Activated naive CD8-positive, alpha-beta T cell treated with anti-CD3 and anti-CD28 coated beads for 36 hours (primary cell): ENCODE measurements at places on chromosomes 12 and 14. TPM values are rescaled to one million over a fixed set of nuclear protein-coding genes. Genes with fewer than 3 reads are reported as not detected.

ANKS1B gene
- total RNA-seq, result not detected

GLT8D2 gene
- total RNA-seq, result 0.43 TPM

PSME2 gene
- total RNA-seq, result 541 TPM

EML5 gene
- total RNA-seq, result 3.0 TPM

FGF23 gene
- total RNA-seq, result not detected

- H3K4me1 ChIP-seq, result peaks cover 55% of the 10 kb centered on the region
- H3K27ac ChIP-seq, result no peak overlapping the region
- DNase-seq, result no peak
- no peak overlapping the region for H3K4me3 ChIP-seq
Measured at GRCh38 chr12:68446384-68446783, 114.2 kb upstream of the MDM1 start.

DNA sequence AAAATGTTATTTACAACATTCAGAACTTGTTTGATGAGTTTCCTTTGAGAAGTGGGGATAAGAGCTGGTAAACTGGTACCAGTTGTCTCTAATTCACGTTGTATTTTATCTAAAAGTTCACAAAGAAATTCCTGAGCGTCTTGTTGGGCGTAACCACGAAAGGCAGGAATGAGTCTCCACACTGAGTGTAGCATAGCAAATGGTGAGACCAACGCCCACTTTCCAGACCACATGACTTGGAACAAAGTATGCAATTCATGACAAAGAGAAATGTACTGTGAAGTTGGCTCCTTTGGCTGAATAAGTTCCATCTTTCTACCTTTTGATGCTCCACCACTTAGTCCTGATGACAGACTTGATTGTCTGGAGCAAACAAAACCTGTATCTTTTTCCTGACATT is 18.4 kb downstream of the USP44 start:
- H3K27ac ChIP-seq, result no peak overlapping the region
- H3K4me1 ChIP-seq, result peaks cover 31% of the 10 kb centered on the region
- DNase-seq, result no peak
- H3K36me3 ChIP-seq, result peaks cover 4% of the 10 kb centered on the region
- no peaks in the 10 kb centered on the region for H3K27me3 ChIP-seq
- H3K4me3 ChIP-seq, result no peak overlapping the region

DNA sequence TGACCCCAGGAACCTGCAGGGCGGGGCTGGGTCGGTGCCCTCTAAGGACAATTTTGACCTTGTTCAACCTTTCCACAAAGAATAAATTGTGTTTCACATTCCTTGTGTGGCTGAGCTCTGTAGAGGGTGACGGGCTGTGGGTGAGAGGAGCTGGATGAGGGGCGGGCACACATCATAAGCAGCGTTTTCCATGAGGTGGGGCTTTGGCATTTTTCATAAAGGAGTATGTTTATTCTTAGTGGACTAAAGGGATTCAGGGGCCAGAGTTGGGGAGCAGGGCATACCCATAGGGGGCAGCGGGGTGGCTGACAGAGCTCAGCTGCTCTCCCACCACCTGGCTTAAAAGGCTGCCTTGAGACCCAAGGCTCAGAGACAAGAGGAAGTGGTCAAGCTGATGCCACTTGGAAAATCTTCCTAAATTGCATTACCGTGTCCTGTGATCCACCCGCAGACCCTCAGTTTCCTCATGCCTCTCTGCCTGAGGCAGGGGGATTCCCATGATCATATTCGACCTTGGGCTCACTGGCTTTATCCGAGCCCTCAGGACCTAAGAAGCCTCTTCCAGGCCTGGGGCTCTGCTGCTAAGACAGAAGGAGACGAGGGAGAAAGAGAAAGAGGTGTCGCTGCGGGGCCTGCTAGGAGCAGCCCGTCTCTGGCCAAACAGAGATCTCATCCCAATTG is 11.4 kb downstream of the MMP14 start:
- peaks cover 2% of the 10 kb centered on the region for H3K4me1 ChIP-seq
- H3K27me3 ChIP-seq, result peaks cover 23% of the 10 kb centered on the region
- no peaks in the 10 kb centered on the region for H3K36me3 ChIP-seq
- DNase-seq, result no peak
- H3K27ac ChIP-seq, result no peak overlapping the region

DNA sequence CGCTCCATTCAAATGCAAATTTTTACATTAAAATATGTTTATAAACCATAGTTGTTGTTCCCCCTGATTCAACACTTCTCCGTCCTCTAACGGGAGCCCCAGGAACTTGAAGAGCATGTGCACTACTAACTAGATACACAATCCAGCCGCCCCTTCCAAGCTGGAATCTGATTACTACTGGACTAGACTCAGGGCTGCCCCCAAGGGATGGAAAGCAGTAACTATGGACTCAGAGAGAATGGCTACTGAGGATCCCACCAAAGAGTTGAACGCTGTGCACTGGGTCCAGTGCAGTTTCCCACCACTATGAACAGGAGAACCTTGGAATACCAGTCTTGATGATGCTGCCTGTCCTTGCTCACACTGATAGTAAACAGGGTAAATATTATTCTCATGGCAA is 48.6 kb upstream of the PCNX1 start:
- DNase-seq, result no peak
- H3K27me3 ChIP-seq, result no peaks in the 10 kb centered on the region
- no peak overlapping the region for H3K4me3 ChIP-seq
- H3K27ac ChIP-seq, result no peak overlapping the region

DNA sequence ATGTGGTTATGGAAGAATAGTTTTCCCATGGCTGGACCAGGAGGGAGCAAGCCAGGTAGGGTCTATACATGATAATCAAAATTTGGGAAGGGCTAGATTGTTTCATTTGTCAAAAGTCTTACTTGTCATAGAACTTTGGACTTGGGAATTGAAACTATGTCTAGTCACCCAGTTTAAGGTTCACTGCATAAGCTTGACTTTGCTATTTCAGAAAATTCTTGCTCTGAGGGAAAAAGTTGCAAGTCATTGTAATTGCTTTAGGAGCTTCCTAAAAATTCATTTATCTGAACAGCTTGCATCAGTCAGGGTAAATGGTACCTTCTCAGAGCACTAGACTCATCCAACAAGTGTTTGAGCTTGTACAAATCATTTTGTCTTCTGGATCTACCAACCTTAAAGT is 1194.7 kb downstream of the GALC start:
- H3K4me1 ChIP-seq, result no peaks in the 10 kb centered on the region
- no peaks in the 10 kb centered on the region for H3K36me3 ChIP-seq
- no peak overlapping the region for H3K27ac ChIP-seq
- DNase-seq, result no peak
